ENCODE measurements at places on chromosomes 6 and 20.
A peak's percentile ranks its signal among the peaks of the same experiment; 100 is the strongest.

- no peak for DNase-seq
These were observed 41.5 kb downstream of the STXBP5 start for GRCh38 chr6:147245693-147246092.

- DNase-seq, result no peak
These were observed 89.4 kb downstream of the C6orf118 start for GRCh38 chr6:165220045-165220444.

DNA sequence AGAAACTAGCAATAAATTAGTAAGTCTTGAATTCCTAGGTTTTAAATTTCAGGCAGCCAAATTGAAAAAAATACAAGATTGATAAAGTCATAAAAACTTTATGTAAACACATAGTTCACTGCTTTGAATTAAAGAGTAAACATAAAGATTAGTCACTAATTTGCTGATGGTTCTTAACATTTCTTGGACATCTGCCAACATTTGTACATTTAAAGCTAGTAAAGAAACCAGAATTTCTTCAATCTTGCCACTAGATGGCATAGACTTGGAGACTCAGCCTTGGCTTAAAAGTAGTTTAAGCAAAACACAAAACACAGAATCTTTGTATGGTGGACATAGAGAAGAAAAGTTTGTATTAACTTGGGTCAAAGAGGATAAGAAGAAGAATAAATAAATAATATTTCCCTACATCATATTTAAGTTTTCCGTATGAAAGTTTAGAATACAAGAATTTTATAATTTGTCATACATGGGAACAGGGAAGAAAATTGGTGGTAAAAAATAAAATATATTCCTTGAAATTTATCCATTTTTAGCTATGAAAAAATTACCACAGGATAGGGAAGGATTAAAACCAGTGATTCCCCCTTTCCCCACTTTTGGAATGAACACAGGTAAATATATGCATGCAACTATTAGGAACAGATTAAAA, 41.7 kb upstream of the FAM135A start:
- peak; percentile 67 for DNase-seq

DNA sequence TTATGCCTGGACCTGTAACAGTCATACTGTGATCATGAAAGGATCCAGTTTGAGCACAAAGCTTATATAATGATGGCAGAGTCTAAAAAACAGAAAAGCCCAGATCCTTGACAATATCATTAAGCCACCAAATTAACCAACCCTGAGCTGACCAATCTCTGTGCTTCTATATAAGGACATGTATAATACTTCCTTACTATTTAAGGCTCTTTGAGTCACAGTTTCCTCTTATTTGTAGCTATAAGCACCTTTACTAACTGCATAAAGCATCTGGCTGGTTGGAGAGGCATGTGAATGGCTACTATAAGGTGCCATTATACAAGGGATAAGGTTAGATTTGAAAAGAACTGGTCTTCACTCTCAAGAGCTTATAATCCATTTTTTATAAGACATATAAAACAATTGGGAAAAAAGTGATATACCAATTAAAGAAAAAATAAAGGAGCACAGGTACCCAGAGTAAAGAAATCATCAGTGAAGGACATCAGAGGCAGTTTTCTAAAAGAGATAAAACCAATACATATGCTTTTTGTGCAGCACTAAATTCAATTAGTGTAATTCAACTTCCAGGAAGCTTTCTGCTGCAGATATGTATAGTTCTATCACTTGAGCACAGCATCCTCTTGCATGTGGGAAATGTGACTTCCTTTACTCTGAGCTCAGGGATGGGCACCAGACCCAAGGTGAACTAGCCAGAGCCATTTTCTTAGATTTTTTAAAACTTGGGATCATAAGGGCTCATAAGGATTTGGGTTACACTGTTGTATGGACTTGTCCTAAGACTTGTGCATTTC, 121.0 kb downstream of the BTBD9 start:
- DNase-seq, result no peak

GRCh38 chr20:63567386-63568169, 6.5 kb downstream of the HELZ2 start:
- no peak for DNase-seq

DNA sequence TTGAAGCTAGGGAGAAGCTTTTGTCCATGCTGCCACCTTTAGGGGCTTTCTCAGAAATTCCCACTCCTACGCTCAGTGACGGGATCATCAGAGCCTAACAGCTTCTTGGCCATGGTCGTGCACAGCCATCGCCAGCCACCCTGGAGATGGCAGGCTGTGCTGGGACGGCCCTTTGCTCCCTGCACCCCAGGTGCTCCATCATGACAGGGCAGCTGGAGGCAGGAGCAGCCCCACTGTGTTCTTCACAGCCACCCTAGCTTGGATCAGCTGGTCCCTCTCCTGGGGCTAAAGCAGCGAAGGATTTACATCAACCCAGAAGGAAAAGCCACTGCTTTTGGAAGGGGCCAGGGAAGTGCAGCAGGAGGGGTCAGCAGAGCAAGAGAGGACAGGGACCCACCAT, 235.9 kb downstream of the LY86 start:
- DNase-seq, result no peak

GRCh38 chr6:28117386-28118050, 6.9 kb upstream of the ZSCAN16 start:
- no peak for DNase-seq

- DNase-seq, result no peak
These were observed at the start of gene TPMT for GRCh38 chr6:18154507-18155149. TPMT (minus strand) TSS chr6:18155077; CDS start chr6:18149127, 5,950 bp downstream.

DNA sequence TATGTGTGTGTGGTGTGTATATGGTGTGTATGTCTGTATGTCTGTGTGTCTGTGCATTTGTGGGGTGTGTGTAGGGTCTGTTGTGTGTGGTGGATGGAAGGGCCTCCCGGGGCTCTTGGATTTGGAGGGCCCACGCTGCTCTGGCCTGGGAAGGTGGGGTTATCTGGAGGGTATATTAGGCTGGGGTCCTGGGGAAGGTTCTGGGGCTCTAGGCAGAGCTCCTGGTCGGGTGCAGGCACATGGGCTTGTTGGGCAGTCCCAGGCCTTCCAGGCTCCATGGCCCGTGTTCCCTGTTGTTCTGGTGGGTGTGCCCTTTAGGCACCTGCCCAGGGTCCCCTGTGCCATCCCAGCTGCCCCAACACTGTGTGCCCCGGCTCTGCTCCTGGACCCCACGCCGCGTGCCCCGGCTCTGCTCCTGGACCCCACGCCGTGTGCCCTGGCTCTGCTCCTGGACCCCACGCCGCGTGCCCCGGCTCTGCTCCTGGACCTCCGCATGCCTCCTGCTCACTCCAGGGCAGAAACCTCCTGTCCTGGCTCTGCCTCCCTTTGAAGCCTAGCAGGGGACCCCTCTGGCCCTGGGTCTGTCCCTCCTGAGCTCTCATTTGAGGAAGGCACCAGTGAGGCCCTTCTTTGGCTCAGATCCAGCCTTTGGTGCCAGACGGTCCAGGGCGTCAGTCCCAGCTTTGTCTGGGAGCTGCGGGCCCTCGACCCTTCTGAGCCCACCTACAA, 10.2 kb upstream of the MYT1 start:
- no peak for DNase-seq

- no peak for DNase-seq
These were observed 14.8 kb upstream of the NAA20 start for GRCh38 chr20:20002101-20002998.

- DNase-seq, result no peak
These were observed 20.1 kb upstream of the ISM1 start for GRCh38 chr20:13200767-13201500.

DNA sequence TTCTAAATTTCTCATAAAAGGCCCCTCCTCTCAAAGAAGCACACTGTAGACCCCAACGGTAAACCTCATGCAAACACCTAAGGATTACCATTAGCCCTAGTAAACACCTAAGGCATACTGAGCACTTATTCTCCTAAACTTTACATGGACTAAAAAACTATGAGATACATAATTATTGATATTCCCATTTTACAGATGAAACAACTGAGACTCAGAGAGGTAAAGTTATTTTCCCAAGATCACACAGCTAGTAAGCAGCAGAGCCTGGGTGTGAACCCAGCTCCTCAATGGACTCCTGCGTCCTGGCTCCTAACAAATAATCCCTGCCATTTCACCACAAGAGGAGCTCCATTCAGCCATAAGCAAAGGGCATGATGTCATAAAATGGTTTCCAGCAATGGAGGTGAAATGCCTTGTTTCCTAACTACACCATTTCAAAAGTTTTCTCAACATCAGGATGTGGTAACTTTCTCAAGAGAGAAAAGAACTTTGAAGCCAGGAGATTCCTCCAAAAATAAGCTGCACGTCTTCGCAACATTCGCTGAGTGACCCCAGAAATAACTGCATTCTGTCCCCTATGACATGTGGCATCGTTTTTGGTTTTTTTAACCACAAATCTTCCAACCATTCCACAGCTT, 4.1 kb downstream of the ATP9A start:
- no peak for DNase-seq

- no peak for DNase-seq
These were observed 7.4 kb upstream of the ADTRP start for GRCh38 chr6:11785774-11786579.

- peak; percentile 92 for DNase-seq
These were observed 1.2 kb downstream of the SLC2A4RG start for GRCh38 chr20:63740627-63741353.

GRCh38 chr6:109454496-109455436, 806 bp downstream of the MICAL1 start:
- DNase-seq, result no peak

- no peak for DNase-seq
These were observed 24.5 kb upstream of the MYCT1 start for GRCh38 chr6:152673236-152673635.

- peak; percentile 39 for DNase-seq
These were observed 24.6 kb downstream of the RIMS4 start for GRCh38 chr20:44785768-44786167.

DNA sequence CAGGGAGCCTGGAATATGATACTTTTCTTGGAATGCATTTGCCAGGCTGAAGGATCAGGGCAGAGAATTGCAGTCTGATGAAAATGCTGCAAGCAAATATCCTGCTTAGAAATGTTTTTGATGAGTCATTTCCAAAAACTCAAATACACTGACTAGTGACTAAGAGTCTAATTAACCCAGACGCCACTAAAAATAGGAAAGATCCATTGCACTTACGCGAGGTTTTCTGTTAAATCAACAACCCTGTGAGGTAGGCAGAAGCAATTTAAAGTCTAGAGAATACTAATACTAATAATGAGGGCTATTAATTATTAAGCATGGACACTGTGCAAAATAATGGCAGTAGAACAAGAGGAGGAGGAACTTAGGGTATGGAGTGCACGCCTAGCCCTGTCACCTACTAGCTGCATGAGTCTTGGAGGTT, 130.1 kb upstream of the DOK5 start:
- DNase-seq, result peak; percentile 69

DNA sequence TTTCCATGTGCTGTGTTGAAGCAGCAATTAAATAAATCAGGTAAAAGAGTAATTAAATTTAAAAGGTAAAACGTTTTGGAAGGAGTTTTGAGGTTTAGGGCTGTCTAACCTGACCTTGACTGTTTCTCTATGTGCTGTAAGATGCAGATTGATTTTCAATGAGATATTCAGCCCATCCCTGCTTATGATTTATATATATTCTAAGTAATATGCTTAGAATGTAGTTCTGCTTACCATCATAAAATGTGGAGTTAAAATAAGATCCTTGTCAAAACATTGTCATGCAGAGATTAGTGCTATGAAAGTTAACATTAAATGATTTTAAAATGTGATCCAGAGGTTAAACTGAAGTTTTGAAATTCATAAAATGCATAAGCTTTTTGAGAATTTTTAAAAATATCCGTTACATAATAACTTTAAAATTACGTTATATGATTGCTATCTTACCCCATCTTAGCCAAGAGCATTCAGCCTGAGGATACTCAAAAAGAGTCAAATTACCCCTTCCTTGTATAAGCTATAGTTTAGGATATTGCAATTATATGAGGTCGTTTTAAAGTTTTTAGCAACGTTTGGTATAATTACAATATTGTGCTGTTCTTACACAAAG, 122.5 kb downstream of the MTHFD1L start:
- DNase-seq, result no peak

DNA sequence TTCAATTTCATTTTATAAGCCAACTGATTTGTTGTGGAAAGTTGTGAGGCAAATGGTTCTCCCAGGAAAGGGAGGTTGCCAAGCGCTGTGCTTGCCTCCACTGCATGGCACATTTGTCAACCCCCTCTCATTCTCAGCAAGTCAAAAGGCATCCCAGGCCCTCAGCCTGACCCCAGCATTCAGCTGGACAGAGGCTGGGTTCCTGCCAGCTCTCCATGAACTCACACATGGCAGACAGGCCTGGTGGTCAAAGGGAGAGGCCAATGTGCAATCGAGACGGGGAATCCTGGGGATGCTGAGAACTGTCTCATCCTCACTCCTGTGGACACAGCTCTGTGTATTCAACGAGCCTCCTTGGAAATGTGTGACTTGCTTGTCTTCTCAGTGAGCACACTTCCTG, 106.0 kb upstream of the CDH4 start:
- no peak for DNase-seq

GRCh38 chr6:167127785-167128531, 5.1 kb downstream of the CCR6 start:
- no peak for DNase-seq

DNA sequence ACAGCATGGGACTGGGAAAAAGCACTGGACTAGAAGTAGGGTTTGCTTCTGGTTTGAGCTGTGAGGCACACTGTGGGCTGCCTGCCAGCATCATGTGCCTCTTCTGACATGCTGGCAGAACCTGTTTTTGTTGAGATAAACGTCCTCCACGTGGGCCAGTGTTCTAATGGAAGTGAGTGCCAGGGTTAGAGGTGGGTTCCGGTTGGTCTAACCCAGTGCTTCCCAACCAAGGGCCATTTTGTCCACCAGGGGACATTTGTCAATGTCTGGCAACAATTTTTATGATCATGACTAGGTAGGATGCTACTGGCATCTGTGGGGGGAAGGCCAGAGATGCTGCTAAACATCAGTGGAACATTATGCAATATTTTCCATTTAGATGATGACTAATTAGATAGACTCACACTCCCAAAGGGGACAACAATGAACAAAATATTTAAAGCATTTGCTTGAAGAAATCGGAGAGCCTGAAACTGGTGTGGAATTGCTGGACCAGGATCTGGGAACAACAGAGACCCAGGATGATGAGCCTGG, 7.8 kb upstream of the APMAP start:
- DNase-seq, result peak; percentile 89

- no peak for DNase-seq
These were observed 302.2 kb downstream of the QKI start for GRCh38 chr6:163716690-163717089.

DNA sequence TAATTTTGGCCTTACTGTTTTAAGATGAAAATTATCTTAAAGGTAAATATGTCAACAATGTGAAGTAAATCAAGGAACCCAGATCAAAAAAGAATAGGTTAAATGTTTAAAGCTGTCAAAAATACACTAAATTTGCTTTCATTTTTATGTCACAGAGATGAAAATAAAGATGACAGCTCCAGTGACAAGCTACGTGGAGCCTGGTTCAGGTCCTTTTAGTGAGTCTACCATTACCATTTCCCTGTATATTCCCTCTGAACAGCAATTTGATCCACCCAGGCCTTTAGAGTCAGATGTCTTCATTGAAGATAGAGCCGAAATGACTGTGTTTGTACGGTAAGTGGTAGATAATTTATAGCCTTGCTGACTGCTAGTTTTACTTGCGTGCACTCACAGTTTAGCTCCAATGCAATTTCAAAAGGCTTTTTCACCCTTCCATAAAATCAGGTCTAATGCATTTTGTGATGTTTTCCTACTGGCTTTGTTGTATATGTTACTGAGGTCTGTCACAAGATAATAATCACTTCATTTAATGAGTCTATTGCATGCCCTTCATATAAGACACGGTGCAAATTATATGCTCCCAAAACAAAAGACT, 1.9 kb downstream of the HEBP2 start:
- DNase-seq, result no peak

- DNase-seq, result peak; percentile 34
These were observed 14.9 kb upstream of the MATN4 start for GRCh38 chr20:45322952-45323383.
